ENCODE measurements at places on chromosomes 5 and 9. TPM values are rescaled to one million over a fixed set of nuclear protein-coding genes. Genes with fewer than 3 reads are reported as not detected.

DNA sequence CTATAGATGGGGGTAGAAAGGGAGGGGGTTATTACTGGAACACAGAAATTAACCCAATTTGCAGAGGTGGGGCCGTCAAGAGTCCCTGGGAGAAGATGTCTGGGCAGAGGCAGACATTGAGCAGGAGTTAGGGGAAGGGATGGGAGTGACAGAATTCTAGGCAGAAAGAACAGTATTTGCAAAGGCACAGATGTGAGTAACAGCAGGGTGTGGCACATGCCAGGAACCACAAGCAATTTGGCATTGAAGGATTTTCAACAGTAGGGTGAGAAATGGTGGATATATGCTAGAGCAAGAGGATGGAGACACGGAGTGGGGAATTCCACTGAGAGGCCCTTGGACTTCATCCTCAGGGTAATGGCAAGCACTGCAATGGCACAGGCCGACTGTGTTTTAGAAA, 71.6 kb upstream of the FRRS1L start:
- H3K36me3 ChIP-seq, result no peaks in the 10 kb centered on the region
- no peak overlapping the region for H3K4me3 ChIP-seq
- DNase-seq, result no peak
- peaks cover 17% of the 10 kb centered on the region for H3K27me3 ChIP-seq
- H3K27ac ChIP-seq, result no peak overlapping the region
- H3K4me1 ChIP-seq, result no peaks in the 10 kb centered on the region

Gene CAMK2A
- total RNA-seq, result 0.18 TPM

Gene N4BP3
- under 0.01 TPM for total RNA-seq

GRCh38 chr5:62305358-62305714, 670 bp upstream of the KIF2A start:
- H3K4me1 ChIP-seq, result 0 out of 2 replicates have a peak, but pooled peaks cover 2% of the 10 kb centered on the region
- H3K27ac ChIP-seq, result peak overlapping the region; percentile 16
- DNase-seq, result no peak
- H3K27me3 ChIP-seq, result no peaks in the 10 kb centered on the region
- peak overlapping the region; percentile 49 for H3K4me3 ChIP-seq

DNA sequence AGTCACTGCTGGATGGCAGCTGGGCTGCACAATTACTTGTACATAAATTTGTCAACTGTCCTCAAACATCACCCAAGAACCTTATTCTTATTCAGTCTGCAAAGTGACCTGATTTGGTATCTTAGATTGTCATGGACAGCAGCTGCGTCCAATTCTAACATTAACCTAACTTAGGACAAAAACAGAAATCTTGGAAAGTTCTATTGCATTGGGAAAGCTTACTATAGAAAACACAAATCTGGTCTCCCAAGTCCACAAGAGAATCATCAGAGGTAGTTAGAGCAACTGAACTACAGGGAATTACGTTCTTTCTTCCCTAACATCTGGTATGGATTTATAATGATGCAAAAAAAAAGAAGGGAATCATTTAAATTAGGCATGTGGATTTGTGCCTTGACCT, 283.9 kb downstream of the NR2F1-AS1 start:
- H3K27me3 ChIP-seq, result no peaks in the 10 kb centered on the region
- DNase-seq, result no peak
- H3K4me3 ChIP-seq, result no peak overlapping the region
- H3K36me3 ChIP-seq, result no peaks in the 10 kb centered on the region
- H3K4me1 ChIP-seq, result peaks cover 4% of the 10 kb centered on the region

All from IMR-90 (cell line).